ENCODE measurements at places on chromosomes 13 and 19.

- no peak for DNase-seq
Observed at GRCh38 chr13:50152655-50153309, 137.5 kb downstream of the KCNRG start.

DNA sequence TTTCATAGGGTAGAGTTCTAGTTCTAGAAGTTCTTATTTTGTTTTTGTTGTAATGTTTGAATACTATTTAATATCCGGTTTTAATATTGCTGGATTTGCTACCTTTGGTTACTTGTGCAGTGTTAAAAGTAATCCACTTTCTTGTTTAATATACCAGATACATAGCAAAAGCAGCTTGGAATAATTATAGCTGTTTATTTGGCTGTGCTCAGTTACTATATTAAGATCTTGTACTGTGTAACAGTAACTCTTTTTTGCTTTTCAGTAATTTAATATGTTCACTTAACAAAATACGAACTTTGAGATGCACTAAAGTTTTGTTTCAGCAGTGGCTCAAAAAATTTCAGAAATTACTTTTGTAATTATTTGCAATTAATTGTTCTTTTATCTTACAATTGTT lies 50.9 kb downstream of the AKAP11 start:
- DNase-seq = no peak

DNA sequence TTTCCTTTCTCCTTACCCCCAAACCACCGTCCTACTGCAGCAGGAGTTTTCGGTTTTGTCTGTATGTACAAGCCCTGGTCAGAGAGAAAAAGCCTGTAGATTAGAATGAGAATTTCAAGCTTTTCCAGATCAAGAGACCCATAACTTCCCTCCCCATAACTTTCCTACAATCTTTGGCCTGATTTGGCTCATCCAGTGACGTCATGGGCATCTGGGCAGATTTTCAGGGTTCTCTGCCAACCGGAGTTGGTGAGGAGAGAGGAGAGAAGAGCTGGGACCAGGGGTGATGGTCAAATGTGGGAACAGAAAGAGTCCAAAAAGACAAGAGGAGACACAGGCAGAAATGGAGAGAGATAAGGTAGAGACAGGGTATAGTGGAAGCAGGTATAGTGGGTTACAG lies 10.5 kb downstream of the IZUMO2 start:
- no peak for DNase-seq

DNA sequence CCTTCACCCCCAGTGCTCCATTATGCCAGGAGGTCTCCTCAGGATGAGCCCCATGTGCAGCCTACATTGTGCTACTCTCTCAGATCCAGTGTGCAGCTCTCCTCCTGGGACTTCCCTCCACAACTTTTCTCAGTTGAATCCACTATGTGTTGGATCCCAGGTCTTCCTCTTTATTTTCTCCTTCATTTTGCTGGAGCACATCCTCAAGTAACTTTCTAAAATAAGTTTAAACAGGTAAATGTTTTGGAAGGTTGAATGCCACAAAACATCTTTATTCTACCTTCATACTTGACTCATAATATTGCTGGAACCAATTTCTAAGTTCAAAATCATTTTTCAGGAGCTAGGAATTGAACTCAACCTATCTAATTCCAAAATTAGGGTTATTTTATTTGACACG lies 52.1 kb downstream of the C13orf46 start:
- DNase-seq = no peak

- DNase-seq = peak; percentile 60
Observed at GRCh38 chr13:112873851-112874750, 94.9 kb upstream of the MCF2L start.

- DNase-seq = no peak
Observed at GRCh38 chr13:32503727-32504126, 34.9 kb downstream of the N4BP2L2 start.

DNA sequence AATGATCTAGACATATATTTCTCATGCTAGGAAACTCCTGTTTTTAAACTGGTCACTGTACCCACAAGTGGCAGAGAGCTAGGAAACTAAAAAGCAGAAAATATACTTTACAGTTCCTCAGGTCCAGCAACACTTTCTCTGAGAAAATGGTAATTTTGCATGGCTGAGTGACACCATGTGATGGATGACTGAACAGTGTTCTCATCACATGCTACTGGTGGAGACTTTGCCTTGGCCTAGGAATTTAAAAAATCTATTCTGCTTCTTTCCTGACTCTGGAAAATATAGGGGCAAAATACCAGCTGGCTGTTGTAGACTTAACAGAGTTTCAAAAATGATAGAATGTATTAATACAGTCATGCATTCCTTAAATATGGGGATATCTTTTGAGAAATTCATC lies 50.0 kb downstream of the LATS2 start:
- no peak for DNase-seq

- DNase-seq = no peak
Observed at GRCh38 chr13:92317066-92317465, 909.5 kb upstream of the GPC6 start.

GRCh38 chr19:38494379-38494778 lies 60.9 kb downstream of the RYR1 start:
- no peak for DNase-seq

- DNase-seq = no peak
Observed at GRCh38 chr13:26619358-26619757, 61.9 kb downstream of the WASF3 start.

GRCh38 chr19:17254636-17255035 lies 8.9 kb upstream of the NR2F6 start:
- no peak for DNase-seq

DNA sequence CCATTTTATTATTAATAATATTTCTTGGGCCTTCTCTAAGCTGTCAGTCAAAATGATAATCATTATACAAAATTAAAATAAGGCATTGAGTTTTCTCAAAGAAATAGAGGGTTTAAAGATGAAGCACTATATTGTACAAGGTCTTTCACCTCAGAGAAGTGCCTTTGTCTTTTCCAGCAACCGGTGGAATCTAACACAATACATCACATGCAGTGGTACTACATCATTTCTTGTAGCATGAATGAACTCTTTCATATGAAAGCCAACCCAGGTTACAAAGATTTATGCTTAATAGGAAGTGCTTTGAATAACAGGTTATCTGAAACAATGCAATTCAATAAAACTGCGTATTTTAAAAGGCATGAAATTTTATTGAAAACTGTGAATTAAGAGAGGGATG lies 1620.8 kb downstream of the PCDH9 start:
- DNase-seq = no peak

DNA sequence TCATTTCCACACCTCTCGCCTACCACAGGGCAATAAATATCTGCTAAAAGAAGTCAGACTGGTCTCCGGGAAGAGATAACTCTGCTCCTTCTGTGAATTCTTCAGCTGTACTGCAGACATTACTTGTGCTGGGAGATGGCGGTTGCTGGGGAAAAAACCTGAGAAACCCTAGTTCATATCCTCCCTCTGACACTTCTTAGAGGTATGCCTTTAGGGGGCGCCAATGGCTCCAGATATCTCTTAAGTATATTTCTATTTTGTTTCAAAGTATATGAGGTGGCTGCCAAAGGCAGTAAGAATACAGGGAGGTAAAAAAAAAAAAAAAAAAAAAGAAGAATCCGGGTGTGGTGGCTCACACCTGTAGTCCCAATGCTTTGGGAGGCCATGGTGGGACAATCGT lies 175.2 kb downstream of the PAN3 start:
- DNase-seq = no peak

- no peak for DNase-seq
Observed at GRCh38 chr13:89577301-89577700, 1770.2 kb upstream of the MIR17HG start.

DNA sequence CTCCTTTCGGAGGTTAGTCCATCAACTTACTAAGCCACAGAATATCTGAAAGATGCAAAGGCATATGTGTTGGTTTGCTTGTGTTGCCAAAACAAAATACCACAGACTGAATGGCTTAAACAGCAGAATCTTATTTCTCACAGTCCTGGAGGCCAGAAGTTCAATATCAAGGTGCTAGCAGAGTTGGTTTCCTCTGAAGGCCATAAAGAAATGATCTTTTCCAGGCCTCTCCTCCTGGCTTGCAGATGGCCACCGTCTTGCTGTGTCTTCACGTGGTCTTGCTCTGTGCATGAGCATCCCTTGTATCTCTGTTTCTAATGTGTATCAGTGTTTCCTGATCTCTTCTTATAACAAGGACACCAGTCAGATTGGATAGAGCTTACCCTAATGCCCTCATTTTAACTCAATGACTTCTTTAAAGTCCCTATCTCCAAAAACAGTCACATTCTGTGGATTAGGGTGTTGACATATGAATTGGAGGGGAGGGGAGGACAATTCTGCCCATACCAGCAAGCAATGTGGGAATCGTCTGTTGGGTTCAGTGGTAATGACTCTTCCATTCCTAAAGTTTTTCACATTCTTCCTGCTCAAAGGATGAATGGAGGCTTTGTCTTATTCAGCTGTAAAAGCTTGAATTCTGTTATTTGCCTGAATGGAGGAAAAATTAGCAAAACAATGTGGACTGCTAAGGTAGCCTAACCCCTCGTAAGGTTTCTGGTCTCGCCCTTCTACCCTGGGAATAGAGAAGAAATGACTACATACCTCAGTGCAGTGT lies 715.7 kb downstream of the DIAPH3 start:
- DNase-seq = no peak

GRCh38 chr13:42997381-42997780 lies 5.3 kb upstream of the EPSTI1 start:
- no peak for DNase-seq

- DNase-seq = no peak
Observed at GRCh38 chr13:110109910-110110309, 197.0 kb downstream of the COL4A1 start.

GRCh38 chr19:55406826-55407549 lies 600 bp downstream of the UBE2S start:
- DNase-seq = peak; percentile 32

DNA sequence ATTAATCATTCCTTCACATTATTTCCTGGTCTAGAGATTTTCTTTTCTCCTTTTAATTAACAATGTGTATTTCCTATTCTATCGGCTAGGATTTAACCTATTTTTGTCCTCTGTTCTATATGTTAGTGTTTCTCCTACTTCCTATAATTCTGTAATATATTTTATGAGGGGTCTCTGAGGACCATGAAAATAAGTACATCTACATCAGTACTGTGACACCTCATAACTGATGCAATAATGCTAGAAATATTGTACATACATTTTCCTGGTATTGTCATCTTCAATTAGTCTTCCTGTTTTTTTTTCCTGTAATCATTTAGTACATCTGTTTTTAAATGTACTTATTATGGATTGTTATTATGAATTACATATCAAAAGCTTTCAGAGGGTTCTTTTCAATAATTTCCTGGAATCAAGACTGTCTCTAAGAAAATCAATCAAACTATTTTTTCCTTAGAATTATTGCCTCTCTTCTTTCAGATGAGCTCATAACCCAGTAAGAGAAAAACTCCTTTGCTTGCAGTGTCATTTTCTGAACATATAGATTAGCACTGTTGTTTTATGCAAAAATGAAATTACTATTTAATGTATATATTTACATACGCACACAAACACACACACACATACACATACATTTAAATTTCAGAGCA lies 1004.3 kb downstream of the SLITRK5 start:
- no peak for DNase-seq

GRCh38 chr13:28485551-28485950 lies 9.4 kb downstream of the FLT1 start:
- DNase-seq = no peak

GRCh38 chr13:103284466-103284865 lies 218.2 kb upstream of the SLC10A2 start:
- DNase-seq = no peak

GRCh38 chr13:40379794-40380578 lies 286.5 kb downstream of the FOXO1 start:
- no peak for DNase-seq

GRCh38 chr19:6667114-6667627 lies 2.8 kb downstream of the TNFSF14 start:
- peak; percentile 43 for DNase-seq

GRCh38 chr13:71087432-71087831 lies 779.6 kb downstream of the DACH1 start:
- no peak for DNase-seq

DNA sequence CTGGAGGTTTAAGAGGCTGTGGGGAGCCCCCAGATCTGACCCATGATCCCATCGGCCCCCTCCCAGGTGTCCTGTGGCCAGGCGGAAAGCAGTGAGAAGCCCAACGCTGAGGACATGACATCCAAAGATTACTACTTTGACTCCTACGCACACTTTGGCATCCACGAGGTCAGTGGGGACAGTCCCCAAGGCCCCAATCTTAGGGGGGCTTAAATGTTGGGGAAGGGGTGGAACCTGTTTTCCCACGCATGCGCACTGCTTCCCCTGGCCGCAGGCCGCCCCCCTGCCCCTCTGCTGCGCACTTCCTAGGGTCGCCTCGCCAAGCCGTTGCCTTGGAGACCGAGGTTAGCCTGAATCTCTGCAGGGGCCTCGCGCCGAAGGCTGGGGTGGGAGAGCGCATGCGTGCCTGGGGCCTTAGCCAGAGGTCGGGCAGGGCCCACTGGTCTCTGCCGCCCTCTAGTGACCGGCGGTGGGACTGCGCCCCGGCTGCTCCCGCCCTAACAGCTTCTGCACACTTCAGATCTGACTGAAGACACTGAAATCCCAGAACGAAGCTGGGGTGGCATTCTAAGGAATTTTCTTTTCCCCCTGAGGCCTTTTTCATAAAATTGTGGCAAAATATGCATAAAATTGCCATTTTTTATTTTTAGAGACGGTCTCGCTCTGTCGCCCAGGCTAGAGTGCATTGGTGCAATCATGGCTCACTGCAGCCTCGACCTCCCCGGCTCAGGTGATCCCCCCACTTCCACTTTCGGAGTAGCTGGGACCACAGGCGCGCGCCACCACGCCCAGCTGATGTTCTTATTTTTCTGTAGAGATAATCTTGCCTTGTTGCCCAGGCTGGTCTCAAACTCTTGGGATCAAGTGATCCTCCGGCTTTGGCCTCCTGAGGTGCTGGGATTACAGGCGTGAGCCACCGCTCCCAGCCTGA lies 3.6 kb downstream of the PRMT1 start:
- DNase-seq = peak; percentile 95

DNA sequence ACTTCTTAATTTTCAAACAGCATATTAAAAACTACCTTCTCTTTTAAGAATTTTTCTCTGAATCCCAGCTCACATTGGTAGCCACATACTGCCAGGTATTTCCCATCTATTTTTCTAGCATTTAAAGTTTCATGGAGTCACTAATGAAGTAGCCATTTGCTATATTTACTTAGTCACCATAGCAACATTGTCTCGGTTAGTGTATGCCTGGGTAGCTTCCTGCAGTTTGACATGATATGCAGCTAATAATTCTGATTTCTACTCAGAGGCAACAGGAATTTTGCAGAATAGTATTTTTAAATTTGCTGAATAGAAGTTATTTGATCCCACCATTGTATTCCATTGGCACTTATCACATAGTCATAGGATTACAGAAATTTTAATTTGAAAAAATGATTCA lies 30.9 kb upstream of the KCTD4 start:
- no peak for DNase-seq

DNA sequence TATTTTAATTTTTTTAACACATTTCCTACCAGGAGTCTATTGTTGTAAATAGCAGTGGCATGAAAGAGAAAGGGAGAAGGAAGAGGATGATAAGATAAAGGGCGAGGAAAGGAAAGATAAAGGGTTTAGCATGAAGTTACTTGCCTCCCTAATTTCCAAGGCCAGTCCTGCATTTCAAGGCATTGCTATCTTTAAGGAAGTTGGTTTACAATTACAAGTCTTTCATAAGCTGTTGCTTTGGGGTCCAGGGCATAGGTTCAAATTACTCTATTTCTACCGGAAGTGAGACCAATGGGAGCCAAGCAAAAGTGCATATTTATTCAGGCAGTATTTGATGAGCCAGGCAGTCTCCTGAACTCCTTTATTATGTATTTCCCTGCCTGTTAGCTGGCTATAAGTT lies 27.7 kb upstream of the UBL3 start:
- DNase-seq = no peak
